ENCODE measurements at places on chromosomes 5 and 9. TPM values are rescaled to one million over a fixed set of nuclear protein-coding genes. Genes with fewer than 3 reads are reported as not detected.

The PKD2L2 gene
- total RNA-seq: 1.9 TPM

The BHMT2 gene
- total RNA-seq: 5.1 TPM

GRCh38 chr9:36820392-36820861 lies 213.6 kb downstream of the PAX5 start:
- DNase-seq: no peak

DNA sequence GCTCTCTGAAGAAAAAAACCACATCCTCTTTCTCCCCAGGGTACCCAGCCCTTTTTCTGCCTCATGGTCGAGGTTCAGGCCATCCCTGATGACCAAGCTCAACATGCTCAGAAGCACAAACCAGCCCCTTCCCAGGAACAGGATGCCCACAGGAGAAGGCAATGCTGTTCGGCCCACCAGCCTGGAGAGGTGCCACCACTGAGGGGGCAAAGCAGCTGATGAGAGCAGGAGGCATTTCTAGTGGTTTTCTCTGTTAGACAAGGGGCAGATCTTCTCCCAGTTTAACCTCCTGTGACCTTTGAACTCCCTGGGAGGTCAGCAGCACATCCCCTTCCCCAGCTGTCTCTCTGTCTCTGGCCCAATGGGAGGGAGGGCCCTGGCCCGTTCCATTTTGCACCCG lies 73.0 kb downstream of the PAX5 start:
- no peak for DNase-seq

DNA sequence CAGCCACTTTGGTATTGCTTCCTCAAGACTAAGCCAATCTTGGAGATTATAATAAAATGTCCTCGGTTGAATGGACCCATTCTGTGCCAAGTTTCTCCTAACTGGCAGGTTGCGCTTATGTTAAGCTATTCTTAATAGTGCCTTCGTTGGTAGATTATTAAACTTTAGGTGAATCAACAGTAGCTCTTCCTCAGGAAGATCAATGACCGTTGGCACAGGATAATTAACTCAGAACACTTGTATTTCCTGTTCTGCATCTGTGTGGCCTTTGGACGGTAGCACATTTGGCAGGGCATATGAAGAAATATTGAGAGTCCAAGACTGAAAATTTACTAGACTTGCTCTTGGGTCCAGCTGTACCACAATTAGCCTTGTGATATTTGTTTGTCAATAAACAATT lies 402.9 kb downstream of the MLLT3 start:
- no peak for DNase-seq

- no peak for DNase-seq
Measured at GRCh38 chr5:56302027-56302426, 68.9 kb upstream of the ANKRD55 start.

- DNase-seq: no peak
Measured at GRCh38 chr5:638501-639252, 26.5 kb downstream of the CEP72 start.

GRCh38 chr5:121698690-121699089 lies 153.0 kb upstream of the FTMT start:
- no peak for DNase-seq

DNA sequence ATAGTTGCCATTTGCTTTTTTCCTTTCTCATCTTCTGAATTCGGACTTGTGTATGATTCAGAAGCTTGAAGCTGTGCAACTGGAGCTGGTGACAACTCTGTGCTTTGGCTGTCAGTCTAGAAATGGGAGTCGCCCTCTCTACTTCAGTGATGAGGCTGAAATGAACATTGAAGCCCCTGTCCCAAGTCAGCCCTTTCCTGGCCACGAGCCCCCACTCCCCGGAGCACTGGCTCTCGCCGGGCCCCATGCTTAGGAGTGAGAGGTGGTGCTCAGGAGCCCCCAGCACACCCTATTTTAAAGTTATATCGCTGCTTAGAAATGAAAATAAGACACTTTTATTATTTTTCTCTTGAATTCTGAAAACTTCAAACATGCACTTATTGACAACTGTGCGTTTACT lies 66.0 kb downstream of the PSMB7 start:
- DNase-seq: no peak

GRCh38 chr9:126677188-126678084 lies 63.7 kb downstream of the LMX1B start:
- DNase-seq: no peak

DNA sequence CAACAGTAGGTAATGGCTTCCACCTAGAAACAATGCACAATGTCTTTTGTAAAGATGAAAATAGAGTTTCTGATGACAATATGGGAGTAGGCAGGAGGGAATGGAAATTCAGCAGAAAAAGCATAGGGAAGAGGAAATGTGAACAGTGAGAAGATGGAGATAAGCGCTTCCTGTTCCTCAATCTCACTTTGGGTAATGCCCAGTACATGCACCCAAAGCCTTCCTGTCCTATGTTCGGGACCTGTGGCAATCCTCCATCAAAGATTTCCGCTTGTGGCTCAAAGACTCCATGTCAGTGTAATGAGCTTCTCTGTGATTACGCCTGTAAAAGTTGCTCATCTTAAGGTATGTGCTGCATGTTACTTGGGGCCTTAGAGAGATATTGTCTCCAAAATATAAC lies 2.7 kb downstream of the UGT3A1 start:
- no peak for DNase-seq

Data from tongue (tissue), 3 donors.